HepG2 (cell line): ENCODE measurements at places on chromosomes 13 and 19. TPM values are rescaled to one million over a fixed set of nuclear protein-coding genes. Genes with fewer than 3 reads are reported as not detected.

GRCh38 chr13:51584731-51585672 lies 740 bp downstream of the WDFY2 start:
- peak; percentile 64 for DNase-seq

DNA sequence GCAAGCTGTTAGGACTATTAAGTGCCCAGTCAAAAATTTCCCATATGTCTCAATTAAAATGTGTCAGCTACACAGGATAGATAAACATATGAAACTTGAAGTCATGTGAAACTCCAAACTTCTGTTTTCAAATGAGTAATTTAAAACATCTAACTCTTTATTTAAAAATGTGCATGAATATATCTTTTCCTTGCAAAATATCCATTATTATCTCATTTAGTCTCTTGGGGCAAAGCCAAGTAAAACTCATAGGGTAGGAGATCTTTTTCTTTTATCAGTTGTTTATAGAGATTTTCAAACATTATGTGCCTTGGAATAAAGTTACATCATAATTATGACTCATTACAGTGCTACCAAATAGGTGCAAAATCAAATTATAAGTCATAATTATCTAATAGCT lies 2020.1 kb upstream of the PRR20A start:
- no peak for DNase-seq

The MBD3L3 gene
- total RNA-seq: not detected in 2 replicates

DNA sequence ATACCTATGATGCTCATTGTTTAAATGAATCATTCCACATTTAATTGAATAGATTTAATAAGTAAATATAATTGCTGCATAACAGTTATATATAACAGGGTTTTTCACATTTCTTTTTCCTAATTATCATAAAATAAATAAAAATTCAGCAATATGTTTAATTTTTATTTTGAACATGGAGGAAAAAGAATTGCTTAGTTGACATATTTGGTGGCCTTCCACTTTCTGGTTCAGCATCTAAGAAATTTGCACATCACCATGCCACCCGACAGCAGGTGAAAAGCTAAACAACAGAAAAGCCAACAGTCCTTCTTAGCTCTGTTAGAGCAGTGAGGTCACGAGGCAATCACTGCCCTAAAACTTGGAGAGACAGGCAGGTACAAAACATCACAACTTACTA lies 790.2 kb downstream of the GPC5 start:
- DNase-seq: no peak

The WDR88 gene
- total RNA-seq: not detected in 2 replicates

The RFXAP gene
- 1.8 and 4.4 TPM in 2 replicates for total RNA-seq
